CD8-positive, alpha-beta memory T cell (primary cell): ENCODE measurements at places on chromosomes 16 and 17. TPM values are rescaled to one million over a fixed set of nuclear protein-coding genes. Genes with fewer than 3 reads are reported as not detected.

DNA sequence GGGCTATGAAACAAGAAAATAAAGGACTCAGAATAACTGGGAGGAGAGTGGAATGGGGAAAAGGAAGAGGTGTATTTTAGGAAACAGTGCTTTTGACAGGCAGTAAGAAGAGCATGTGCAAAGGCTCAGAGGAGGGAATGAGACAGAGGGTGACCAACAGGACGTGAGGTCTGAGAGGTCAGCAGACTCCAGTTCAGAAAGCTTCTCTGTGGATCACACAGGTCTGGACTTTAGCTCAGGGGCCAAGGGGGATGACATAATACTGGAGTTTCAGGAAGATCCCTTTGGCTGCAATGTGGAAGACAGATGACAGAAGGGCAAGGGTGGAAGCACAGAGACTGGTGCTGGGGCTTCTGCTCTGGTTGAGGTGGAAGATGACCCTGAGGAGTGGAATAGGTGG is 489.9 kb upstream of the CDH5 start:
- DNase-seq: no peak

- DNase-seq: no peak
These were observed 42.7 kb downstream of the ADGRG5 start for GRCh38 chr16:57585051-57585687.

DNA sequence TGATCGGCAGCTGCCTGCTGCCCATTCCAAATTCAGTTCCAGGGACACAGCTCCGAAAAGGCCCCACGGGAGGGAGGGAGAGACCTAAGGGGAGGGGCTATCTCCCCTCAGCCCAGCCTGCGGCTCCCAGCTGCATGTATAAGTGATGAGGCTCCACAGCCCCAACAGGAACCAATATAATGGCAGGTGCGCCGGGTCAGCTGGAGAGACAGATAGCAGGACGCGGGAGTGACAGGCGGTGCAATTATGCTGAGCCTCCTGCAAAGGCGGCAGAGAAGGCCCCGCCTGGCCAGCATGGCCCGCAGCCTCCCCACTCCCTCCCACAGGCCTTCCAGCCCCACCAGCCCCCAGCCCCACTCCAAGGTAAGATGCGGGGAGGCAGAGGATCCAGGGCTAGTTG is 8.1 kb upstream of the C1QL1 start:
- no peak for DNase-seq

- no peak for DNase-seq
These were observed 195.3 kb upstream of the RPL38 start for GRCh38 chr17:74008196-74008595.

- DNase-seq: no peak
These were observed 257.4 kb upstream of the IRX5 start for GRCh38 chr16:54673313-54673712.

DNA sequence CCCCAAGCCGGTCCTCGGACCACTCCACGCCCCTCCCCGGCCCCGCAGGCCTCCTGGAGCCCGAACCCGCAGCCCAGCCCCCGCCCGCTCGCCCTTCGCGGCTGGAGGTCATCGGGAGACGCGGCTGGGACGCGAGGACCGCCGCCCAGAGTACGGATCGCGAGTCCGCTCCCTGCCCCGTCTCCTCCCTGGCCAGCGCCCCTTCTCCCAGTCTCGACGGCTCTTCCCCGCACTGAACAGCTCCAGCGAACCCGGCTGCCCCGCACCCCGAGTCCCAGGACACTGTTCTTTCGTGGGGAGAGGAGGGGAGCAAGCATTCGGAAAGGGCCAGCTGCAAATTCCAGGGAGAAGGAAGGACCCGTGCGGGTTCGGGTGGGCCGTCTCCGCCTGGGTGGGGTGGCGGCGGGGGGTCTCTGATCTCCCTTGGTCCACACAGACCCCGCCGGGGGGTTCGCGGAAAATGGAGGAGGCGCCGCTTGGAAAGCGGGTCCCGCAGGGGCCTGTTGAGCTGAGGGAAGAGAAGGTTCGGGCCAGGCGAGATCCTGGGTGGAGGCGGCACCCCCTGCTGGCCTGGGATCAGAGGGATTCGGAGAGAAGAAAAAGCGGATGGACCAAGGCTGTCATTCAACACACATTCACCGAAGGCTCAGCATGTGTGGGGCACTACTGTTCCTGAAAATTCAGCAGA is 632 bp upstream of the RTN4RL1 start:
- peak; percentile 23 for DNase-seq

DNA sequence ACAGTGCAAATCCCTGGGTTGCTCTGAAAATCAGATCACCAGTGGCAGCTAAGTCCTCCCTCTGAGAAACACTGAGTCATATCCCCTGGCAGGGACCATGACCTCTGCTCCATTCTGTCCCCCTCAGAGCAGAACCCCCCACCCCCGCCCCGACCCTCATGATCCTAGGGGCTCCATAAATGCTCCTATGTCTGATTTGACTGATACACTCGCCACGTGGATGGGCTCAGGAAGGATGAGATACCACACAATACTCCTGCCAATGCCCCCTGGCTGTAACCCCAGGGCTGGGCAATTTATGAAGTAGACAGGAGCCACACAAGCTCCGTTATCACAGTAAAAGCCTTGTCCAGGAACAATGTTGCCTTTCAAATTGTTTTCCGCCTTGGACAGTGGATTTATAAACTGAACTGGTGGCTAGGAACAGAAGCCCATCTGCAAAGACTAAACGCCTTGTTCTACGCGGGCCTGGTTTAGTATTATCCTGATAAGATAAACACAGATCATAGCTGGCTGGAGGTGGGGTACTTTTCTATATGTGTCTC is 394.8 kb downstream of the SLC39A11 start:
- DNase-seq: no peak

DNA sequence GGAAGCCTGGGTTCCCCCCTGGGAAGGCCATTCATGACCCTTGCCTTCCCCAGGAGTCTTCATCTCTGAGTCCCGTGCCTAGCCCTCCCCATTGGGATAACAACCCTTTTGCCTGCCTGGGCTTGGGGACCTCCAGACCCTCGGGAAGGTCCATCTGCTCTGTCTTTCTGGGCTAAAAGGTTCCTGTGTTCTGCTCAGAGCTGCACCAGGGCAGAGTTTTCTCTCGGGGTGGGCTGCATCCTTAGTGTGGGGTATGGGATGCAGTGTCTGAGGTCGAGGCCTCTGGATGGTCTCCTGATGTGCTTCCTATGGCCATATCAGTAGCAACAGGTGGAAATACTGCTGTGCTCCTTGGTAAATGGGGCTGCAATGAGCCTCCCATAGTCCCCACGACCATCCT is 22.9 kb upstream of the PLLP start:
- no peak for DNase-seq

ANKRD40CL gene
- not detected for total RNA-seq
